ENCODE measurements at places on chromosomes 2 and 18.

DNA sequence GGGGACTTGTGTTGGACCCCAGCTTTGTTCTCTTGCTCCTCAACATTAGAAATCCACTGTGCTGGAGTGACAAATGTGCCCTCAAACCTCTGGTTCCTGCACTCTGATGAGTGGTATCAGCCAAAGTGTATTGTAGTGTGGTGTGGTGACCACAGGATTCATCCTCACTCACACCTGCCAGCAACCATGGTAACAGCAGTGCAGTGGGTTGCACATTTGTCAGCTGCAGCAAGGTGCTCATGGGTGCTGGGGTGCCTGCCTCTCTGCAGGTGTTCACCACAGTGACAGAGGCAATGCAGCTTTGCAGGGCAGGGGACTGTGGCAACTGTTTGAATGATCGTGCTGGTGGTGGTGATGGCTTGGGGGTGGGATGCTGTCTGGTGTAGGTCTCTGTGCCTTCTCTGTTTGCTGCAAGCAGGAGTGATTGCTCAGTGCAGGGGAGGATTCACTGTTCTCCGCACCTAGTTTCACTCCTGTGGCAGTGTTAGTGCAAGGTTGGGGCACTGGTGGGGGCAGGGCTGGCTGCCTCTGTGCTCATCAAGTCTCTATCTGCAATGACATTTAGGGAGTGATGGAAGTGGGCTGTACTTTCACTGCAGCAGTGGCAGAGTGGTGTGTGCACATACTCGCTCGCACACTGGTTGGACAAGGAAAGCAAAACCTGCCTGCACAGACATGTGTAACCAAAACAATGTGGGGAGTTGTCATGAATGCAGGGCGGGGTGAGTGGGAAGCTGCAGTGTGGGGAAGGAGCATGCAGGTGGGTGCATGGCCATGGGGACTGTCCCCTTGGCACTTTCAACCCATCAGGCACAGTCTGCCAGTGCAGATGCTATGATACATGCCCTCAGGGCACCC lies 301.1 kb downstream of the PIK3C3 start:
- H3K4me3 ChIP-seq, result no peak overlapping the region
- peaks cover 10% of the 10 kb centered on the region for H3K27me3 ChIP-seq

DNA sequence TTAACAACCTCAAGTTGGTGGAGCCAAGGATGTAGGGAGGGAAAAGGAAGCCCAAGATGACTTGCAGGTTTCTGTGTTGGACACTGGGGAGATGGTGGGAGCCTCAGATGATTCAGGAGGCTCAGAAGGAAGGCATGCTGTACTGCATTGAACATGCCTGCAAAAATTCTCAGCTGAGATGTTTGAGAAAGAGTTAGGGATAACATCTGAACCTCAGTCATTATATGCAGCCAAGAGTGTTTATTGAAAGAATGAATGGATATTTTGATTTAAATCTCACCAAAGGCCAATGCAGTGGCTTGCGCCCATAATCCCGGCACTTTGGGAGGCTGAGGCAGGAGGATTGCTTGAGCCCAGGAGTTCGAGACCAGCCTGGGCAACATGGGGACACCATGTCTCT lies 243.0 kb downstream of the MYCN start:
- no peak for DNase-seq
- H3K4me3 ChIP-seq, result no peak overlapping the region
- no peaks in the 10 kb centered on the region for H3K4me1 ChIP-seq
- H3K27ac ChIP-seq, result no peak overlapping the region
- H3K27me3 ChIP-seq, result no peaks in the 10 kb centered on the region
- H3K36me3 ChIP-seq, result no peaks in the 10 kb centered on the region

DNA sequence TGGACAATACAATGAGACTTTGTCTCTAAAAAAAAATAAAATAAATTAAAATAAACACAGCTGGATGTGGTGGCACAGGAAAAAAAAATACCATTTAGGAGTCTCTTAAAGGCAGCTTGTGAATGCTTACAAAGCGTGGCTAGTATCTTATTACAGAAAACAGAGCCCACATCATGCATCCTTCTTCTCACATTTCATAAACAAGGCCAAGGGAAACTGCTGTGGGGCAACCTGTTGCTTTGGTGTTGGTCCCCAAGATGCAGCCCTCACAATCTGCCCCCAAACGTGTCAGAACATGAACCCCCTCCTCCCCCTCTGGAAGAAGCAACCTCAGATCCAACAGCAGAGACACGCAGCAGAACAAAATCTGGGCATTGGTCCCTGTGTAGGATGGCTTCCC lies 2.6 kb downstream of the SLC14A1 start:
- H3K27me3 ChIP-seq, result no peaks in the 10 kb centered on the region
- DNase-seq, result no peak
- H3K4me3 ChIP-seq, result no peak overlapping the region
- H3K27ac ChIP-seq, result no peak overlapping the region

DNA sequence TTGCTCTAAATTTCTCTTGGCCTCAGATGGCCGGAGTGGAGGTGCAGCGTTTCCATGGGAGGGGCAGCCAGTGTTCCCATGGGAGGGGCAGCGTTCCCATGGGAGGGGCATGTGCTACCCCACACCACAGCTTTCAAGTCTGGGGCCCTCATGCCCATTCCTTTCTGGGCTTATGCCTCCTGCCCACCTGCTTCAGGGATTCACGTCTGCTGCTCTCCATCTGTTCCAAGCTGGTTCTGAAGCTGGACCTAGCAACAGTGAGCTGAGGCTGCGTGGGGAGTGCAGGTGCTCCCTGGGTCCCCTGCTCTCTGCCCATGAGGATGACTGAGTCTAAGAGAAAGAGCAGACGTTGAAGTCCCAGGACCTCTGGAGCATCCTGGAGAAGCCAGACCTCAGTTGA lies 243.1 kb upstream of the PXDN start:
- DNase-seq, result no peak
- H3K27me3 ChIP-seq, result peaks cover 4% of the 10 kb centered on the region
- H3K27ac ChIP-seq, result no peak overlapping the region
- no peaks in the 10 kb centered on the region for H3K36me3 ChIP-seq
- H3K4me3 ChIP-seq, result no peak overlapping the region

DNA sequence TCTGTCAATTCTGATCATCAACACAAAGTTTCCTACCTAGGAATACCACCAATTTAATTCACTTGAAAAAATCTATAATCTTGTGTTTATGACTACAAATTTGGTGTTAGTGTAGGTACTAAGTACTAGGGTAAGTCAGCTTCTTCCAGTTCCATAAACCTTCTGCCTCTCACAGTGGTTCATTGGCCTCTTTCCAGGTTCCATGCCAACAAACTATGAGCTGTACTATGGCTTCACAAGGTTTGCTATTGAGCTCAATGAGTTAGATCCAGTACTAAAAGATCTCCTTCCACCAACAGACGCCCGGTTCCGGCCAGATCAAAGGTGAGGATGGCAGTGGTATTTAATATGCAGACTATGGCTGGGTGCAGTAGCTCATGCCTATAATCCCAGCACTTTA lies 58.8 kb downstream of the PRKRA start:
- no peak overlapping the region for H3K27ac ChIP-seq
- no peaks in the 10 kb centered on the region for H3K27me3 ChIP-seq
- no peak for DNase-seq
- H3K36me3 ChIP-seq, result no peaks in the 10 kb centered on the region
- H3K4me1 ChIP-seq, result no peaks in the 10 kb centered on the region

GRCh38 chr2:120526997-120527945 lies 181.3 kb downstream of the INHBB start:
- H3K27me3 ChIP-seq, result peaks cover 7% of the 10 kb centered on the region
- no peaks in the 10 kb centered on the region for H3K36me3 ChIP-seq
- no peaks in the 10 kb centered on the region for H3K4me1 ChIP-seq
- H3K27ac ChIP-seq, result no peak overlapping the region

- H3K36me3 ChIP-seq, result no peaks in the 10 kb centered on the region
- H3K4me1 ChIP-seq, result no peaks in the 10 kb centered on the region
- H3K27me3 ChIP-seq, result no peaks in the 10 kb centered on the region
- no peak for DNase-seq
Observed at GRCh38 chr2:159073256-159073655, 104.8 kb downstream of the TANC1 start.

GRCh38 chr18:54416436-54416835 lies 58.7 kb downstream of the C18orf54 start:
- H3K27ac ChIP-seq, result no peak overlapping the region
- H3K36me3 ChIP-seq, result no peaks in the 10 kb centered on the region
- H3K4me3 ChIP-seq, result no peak overlapping the region
- peaks cover 13% of the 10 kb centered on the region for H3K27me3 ChIP-seq
- H3K4me1 ChIP-seq, result no peaks in the 10 kb centered on the region

DNA sequence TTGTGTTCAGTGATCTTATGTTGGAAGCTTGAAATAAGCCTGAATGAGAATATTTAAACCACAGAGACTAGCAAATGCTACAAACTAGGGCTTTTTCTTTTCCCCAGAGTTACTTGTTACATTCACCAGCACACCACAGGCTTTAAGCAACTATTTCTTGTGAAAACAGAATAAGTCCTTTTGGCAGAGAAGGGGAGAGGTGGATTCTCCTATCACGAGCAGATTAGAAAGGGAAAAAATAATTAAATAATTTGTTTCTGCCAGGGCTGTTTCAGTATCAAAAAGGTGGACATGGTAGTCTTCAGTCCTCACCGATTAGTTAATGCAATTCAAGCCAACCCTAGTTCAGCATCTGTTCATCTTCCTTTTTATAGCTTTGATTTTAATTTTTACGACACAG lies 12.6 kb downstream of the IFIH1 start:
- H3K4me3 ChIP-seq, result no peak overlapping the region
- no peak for DNase-seq
- H3K27me3 ChIP-seq, result no peaks in the 10 kb centered on the region
- no peaks in the 10 kb centered on the region for H3K36me3 ChIP-seq
- no peak overlapping the region for H3K27ac ChIP-seq
- H3K4me1 ChIP-seq, result peaks cover 4% of the 10 kb centered on the region

DNA sequence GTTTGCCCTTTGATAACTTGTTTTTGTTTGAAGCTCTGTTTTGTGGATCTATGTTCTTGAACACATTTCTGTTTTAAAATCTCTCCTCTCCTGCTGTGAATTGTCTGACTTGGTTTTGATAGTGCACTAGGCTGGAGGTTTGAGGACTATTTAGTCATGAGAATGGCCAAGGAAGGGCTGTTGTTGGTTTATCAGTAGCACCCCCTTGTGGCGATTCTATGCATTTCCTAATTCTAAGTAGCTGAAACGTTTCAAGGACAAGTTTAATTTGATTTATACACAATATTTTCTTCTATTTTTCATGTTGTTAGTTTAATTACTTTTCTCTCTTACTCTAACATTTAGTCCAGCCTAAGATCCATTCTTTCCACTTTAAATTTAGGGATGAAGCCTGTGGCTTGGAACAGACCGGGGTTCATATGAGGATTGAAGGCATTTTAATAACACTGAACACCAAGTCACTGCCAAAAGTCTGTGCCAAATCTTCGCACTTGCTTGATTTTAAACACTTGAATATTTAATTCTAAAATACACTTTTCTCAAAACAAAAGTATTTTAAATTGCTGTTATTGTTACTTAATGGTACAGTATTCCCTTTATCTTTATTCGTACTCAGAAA lies 166.0 kb downstream of the SOCS6 start:
- H3K4me1 ChIP-seq, result peaks cover 2% of the 10 kb centered on the region
- no peak overlapping the region for H3K27ac ChIP-seq
- H3K4me3 ChIP-seq, result no peak overlapping the region
- H3K36me3 ChIP-seq, result no peaks in the 10 kb centered on the region
- H3K27me3 ChIP-seq, result no peaks in the 10 kb centered on the region
- no peak for DNase-seq

DNA sequence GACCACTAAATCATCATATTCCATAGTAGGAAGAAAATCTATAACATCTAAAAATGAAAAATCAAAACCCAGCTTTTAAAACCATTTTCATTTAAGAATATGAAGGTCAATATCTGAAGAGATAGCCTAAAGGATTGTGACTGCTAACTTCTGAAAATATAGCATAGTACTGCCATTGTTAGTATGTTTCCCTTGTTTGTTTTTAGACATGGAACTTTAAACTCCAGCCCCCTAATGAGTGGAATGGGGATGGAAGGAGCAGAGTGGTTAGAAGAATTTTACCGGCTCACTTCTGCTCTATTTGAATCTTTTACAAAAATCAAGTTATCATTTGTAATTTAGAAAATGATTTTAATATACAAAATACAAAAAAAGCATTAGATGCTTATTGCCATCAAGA lies 169.0 kb downstream of the CD226 start:
- no peak for DNase-seq
- H3K4me1 ChIP-seq, result peaks cover 10% of the 10 kb centered on the region
- no peak overlapping the region for H3K27ac ChIP-seq
- H3K27me3 ChIP-seq, result no peaks in the 10 kb centered on the region
- no peaks in the 10 kb centered on the region for H3K36me3 ChIP-seq
- H3K4me3 ChIP-seq, result no peak overlapping the region

GRCh38 chr2:173448938-173449471 lies 94.3 kb downstream of the CDCA7 start:
- peak overlapping the region; percentile 53 for H3K4me3 ChIP-seq
- peak; percentile 20 for DNase-seq
- no peak overlapping the region for H3K27ac ChIP-seq
- no peaks in the 10 kb centered on the region for H3K27me3 ChIP-seq
- peaks cover 19% of the 10 kb centered on the region for H3K4me1 ChIP-seq

Measured in naive thymus-derived CD8-positive, alpha-beta T cell (primary cell).